ENCODE measurements at places on chromosomes 6 and 20.

DNA sequence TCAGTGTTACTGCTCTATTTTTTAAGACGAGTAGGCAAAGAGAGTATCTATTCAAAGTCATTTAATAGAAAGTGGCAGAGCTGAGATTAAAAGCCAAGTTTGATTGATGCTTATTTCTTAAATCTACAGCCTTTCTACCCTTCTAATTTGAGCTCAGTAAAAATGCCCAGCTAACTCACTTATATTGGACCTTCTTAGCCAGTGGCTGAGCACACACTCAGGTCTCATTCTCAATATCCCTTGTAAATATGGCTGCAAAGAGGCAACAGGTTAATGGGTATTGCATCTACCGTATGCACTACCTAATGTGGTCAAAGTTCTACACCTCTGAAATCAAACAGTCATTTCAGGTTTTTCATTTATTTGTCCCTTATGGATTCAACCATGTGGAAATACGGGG is 6.7 kb downstream of the PKIB start:
- DNase-seq, result no peak

DNA sequence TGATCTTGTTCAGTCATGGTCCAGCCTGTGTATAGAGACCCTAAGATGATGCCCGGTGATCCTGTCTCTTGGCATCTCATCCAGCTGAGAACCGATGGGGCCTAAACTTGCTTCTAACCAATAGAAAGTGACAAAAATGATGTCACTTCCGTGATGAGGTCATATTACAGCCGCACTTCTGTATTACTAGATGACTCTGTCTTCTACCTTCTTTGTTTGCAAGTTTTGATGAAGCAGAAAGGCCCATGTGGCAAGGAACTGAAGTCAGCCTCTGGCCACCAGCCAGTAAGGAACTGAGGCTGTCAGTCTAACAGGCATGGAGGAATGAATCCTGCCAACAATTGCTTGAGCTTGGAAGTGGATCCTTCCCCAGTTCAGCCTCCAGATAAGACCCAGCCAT is 32.8 kb upstream of the HLA-C start:
- no peak for DNase-seq

DNA sequence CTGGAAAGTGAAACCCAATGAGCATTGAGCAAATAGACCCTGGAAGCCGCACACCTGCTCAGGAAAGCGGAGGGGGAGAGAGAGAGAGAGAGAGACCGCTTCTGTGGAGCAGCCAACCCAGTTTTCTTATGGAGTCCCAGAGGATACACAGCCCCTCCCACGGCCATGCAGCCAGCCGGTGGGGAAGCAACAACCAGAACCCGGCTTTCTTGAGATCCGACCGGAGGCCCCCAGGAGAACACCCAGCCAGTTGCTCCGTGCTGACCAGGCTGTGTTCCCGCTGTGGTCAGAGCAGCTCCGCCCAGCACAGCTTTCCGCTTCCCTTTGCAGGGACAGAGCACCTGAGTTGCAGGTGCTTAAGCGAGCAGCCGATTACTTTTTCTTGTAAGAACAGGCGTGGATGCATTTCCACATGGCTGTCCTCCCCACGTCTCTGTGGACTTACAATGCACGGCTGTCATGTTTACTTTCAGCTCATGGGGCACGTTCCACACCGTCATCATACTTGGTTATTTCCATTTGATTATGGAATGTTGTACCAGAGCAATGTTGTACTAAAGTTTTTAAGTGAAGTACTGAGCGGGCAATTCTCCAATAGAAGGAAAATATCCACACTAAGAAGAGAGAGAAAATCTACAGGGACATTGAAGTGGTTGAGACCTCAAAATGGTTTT is 381.9 kb downstream of the THBS2 start:
- DNase-seq, result peak; percentile 80

- no peak for DNase-seq
Measured at GRCh38 chr6:157714153-157714490, 108.9 kb upstream of the SNX9 start.

DNA sequence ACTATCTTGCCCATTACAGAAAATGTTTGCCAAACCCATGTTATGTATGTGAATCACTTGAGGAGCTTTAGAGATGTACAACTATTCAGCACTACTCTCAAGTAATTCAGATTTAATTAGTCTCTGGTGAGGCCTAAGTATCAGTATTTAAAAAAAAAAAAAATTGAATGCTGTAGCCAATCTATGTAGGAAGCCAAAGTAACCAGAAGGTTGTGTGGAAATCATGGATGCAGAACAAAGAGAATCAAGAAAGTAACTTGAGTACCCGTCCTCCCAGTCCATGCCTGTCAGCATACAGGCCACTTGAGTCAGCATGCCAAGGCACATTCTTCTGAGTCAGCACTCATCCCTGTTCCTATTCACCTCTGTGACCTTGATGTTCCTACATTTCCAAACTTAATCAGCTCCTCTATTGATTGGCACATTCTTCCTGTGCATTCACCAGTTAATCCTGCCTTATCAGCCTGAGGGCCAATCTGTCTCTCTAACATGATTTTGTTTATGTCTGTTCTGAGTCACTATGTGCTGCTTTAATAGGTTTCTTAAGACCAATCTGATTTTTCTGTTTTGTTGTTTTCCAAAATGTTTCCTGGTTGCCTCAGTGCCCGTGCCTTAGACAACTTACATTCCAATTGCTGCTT is 165.6 kb downstream of the KCNQ5 start:
- no peak for DNase-seq

DNA sequence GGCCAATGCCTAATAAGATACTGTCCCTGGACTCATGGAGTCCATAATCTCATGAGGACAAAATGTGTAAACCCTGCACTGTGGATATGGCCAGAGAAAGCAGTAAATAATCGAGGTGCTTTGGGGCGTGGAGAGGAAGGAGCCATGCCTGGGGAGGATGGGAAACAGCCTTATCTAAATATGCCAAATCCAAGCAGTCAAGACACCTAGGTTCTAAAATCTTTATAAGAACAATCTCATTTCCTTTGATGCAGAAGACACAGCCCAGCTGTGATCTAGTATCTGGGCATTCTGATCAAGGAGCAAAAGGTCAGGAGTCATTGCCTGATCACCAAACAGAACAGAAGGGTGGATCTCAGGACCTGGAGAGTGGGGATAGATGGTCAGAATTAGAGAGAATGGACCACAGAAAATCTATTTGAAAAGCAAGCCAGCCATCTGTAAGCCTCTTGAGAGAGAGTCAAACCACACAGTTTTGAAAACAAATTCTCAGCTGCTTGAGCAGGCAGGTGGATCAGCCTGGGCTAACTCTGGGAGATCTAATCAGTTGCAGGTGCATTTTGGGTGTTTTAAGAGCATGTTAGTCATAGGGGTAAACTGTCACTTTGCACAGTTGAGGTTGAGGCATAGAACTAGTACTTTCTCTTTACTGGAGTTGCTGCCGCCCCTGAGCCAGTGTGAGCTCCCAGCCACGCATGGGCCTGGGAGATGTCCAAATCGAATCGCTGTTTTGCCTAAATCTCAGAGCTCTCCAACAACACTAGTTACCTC is 130.8 kb upstream of the TNFAIP3 start:
- DNase-seq, result no peak

GRCh38 chr6:20704325-20705025 is 170.2 kb downstream of the CDKAL1 start:
- DNase-seq, result no peak

GRCh38 chr6:9896806-9897205 is 518.1 kb downstream of the TFAP2A start:
- DNase-seq, result no peak

GRCh38 chr20:47764154-47764733 is 21.0 kb downstream of the SULF2 start:
- DNase-seq, result no peak

- DNase-seq, result no peak
Measured at GRCh38 chr6:35892482-35892881, 28.4 kb downstream of the SRPK1 start.

DNA sequence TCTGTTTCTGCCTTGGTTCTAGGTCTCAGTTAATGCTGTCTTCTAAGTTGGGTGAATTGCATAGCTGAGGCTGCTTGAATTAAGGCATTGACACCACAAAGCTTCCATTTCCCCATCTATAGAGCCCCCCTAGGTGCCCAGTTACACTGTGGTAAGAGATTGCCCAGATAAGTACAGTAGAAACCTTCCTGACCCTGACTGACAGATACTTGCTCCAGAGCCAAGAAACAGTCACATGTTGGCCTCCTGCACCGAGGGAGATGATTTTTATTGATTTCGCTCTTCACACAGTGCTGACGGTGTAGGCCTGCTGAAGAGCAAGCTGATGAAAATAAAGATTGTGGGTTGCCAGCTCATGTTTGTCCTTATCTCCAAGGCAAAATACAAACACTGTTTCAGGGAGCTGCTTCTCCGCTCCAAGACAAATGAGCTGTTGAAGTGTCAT is 67.9 kb downstream of the TRMT11 start:
- DNase-seq, result no peak

DNA sequence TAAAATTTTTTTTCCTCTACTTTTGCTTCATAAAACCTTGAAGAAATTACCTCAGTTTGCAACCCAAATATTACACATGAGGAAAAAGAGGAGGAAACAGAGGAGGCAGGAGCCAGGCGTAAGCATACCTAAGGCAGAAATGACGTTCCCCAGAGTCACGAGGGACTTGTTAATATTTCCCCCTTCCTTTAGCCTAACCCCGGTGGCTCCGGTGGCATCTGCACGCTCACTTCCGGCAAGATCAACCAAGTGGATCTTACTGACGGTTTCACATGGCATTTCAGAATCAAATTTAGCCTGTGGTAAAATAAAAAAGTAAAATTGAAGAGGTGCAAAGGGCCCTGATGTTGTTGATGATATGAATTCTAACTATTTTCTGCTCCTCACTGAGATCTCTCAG is 67.4 kb downstream of the KIF16B start:
- DNase-seq, result no peak

DNA sequence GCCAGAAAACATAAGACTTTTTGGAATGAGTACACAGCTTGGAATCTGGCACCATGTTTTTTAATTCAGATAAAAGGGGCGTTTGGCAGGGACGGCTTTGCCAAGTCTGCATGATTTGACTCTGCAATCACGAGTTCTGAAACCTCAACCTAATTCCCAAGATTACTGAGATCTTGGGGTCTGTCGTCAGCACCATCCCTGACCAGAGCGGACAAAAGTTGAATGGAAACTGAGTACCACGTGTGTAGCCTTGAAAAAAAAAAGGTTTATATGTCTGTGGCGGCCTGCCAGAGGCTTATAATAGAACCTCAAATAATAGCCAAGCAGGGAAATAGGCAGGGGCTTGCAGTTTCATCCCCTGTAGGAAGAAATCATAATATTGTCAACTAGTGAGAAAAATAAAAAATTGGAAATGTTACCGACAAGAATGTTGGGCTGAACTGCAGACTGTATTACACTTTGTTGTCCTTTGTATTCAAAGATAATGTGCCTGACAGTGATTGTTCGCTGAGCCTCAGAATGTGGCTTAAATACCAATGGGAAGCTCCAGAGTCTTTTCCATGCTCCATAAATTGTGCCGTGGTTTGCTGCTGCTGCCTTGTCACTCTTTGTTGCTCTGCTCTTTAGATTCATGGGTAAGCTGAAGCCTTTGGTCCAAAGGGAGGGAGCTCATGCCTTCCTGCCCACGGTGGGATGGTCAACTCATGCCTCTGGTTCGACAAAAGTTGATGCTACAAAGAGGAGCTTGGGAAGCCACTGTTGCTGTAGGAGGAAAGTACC is 118.8 kb upstream of the ARID1B start:
- no peak for DNase-seq

GRCh38 chr6:7138046-7138531 is 30.3 kb downstream of the RREB1 start:
- no peak for DNase-seq

- no peak for DNase-seq
Measured at GRCh38 chr6:45789238-45789637, 226.4 kb downstream of the CLIC5 start.

GRCh38 chr6:6366803-6367202 is 46.3 kb upstream of the F13A1 start:
- DNase-seq, result peak; percentile 23

DNA sequence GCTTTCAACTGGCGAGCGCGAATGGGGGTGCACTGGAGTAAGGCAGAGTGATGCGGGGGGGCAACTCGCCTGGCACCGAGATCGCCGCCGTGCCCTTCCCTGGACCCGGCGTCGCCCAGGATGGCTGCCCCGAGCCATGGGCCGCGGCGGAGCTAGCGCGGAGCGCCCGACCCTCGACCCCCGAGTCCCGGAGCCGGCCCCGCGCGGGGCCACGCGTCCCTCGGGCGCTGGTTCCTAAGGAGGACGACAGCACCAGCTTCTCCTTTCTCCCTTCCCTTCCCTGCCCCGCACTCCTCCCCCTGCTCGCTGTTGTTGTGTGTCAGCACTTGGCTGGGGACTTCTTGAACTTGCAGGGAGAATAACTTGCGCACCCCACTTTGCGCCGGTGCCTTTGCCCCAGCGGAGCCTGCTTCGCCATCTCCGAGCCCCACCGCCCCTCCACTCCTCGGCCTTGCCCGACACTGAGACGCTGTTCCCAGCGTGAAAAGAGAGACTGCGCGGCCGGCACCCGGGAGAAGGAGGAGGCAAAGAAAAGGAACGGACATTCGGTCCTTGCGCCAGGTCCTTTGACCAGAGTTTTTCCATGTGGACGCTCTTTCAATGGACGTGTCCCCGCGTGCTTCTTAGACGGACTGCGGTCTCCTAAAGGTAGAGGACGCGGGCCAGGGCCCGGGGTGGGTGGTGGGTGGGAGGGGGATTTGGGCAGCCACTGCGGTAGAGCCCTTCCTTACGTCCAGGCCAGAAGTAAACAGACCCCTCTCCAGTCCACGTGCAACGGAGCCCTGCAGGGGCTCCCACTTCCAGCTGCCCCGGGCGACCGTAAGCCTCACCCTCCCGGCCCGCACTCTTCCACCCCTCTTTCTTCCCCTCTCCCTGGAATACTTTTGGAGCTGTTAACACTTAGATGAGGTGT is 998 bp downstream of the BMP2 start:
- no peak for DNase-seq

- DNase-seq, result no peak
Measured at GRCh38 chr6:14540276-14540675, 422.7 kb downstream of the CD83 start.

GRCh38 chr6:51430589-51430988 is 611.9 kb downstream of the TFAP2B start:
- DNase-seq, result no peak

GRCh38 chr6:141347086-141347485 is 785.6 kb upstream of the GJE1 start:
- DNase-seq, result no peak

GRCh38 chr20:61023612-61024011 is 228.4 kb upstream of the CDH4 start:
- DNase-seq, result no peak

- DNase-seq, result no peak
Measured at GRCh38 chr20:48098866-48099265, 313.6 kb upstream of the SULF2 start.

GRCh38 chr6:53220605-53221004 is 72.0 kb upstream of the GCM1 start:
- DNase-seq, result no peak

- DNase-seq, result no peak
Measured at GRCh38 chr20:63547725-63548480, at the start of gene SRMS. TSS of gene SRMS (minus strand) at chr20:63547749. CDS start at chr20:63547463, 286 bp downstream.

GRCh38 chr6:2866171-2866846 is 24.6 kb upstream of the SERPINB1 start:
- no peak for DNase-seq

GRCh38 chr6:127459231-127459641 is at the start of gene KIAA0408:
TSS of gene KIAA0408 (minus strand) at chr6:127459389. CDS start at chr6:127453981, 5,408 bp downstream.
- peak; percentile 49 for DNase-seq

- no peak for DNase-seq
Measured at GRCh38 chr20:9126527-9126926, 57.6 kb downstream of the PLCB4 start.
